ENCODE measurements at places on chromosomes 1 and 21. TPM values are rescaled to one million over a fixed set of nuclear protein-coding genes. Genes with fewer than 3 reads are reported as not detected.

Gene LGR6
- 1.1 TPM for total RNA-seq

Gene FOXO6
- 3.8 TPM for total RNA-seq

Gene FCRLA
- not detected for total RNA-seq

DNA sequence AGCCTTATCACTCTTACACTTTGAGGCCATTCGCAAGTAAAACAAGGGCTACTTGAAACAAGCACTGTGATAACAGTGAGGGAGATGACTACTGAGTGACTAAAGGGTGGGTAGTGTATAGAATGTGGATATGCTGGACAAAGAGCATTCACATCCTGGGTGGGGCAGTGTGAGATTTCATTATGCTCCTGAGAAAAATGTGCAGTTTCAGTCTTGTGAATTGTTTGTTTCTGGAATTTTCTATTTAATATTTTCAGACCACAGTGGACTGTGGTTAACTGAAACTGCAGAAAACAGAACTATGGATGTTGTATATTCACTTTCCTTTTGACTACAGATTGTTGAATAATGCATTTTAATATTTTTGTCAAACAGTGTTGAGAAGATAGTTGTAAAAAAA, 25.1 kb upstream of the B3GALT2 start:
- DNase-seq, result no peak

DNA sequence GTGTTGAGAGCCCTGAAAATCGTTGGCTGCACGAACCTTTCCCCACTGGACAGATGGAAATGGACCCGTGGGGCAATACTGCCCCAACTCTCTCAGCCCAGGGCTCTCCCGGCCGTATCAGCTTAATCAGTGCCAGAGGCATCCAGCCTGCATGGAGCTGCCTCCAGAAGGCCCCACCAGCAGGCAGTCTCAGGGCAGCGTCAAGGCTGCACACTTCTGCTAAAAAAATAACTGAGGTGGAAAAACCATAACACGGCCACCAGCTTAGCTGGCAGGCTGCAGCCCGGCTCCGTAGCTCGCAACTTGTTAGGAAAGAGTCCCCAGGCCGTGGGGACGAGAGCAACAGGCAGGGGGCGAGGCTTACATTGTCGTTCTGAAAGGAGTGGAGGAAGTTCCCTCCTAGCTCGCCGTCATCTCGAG, 27.9 kb downstream of the MRPL37 start:
- no peak for DNase-seq

- DNase-seq, result peak; percentile 66
Measured at GRCh38 chr21:23452384-23453083, 2154.7 kb downstream of the MRPL39 start.

DNA sequence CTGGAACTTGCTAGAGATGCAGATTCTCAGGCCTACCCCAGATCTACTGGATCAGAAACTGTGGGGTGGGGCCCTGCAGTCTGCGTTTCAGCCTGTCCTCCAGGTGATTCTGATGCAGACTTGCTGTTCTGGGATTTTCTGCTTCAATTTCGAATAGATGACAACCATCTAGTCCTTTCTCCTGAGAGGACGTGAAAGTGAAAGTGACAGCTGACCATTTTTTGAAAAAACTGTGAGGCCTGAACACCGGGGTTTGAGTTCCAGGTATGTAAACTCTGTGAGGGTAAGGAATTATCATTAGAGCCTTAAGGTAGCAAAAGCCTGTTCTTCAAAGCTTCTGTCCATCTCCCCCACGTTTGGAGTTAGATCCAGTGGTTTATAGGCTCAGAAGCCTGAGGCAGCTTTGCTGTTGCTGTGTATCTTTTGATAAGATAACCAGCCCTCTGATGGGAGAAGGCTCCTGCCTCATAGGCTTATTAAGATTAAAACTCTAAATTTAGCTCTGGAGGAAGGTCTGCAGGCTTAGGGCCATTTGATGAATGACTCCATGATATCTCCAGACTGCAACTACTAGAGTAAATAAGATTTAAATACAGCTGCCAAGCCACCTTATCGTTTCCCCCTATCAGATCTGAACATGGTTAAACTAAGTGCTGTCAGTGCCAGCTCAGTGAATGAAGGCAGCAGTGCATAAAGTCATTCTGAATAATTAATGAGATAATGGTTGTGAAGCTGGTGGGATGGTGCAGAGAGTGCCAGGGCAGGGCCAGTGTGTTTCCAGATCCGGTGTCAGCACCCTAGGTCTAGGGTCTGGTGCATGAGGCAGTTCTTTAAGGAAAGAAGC, 335.2 kb downstream of the HHAT start:
- no peak for DNase-seq

DNA sequence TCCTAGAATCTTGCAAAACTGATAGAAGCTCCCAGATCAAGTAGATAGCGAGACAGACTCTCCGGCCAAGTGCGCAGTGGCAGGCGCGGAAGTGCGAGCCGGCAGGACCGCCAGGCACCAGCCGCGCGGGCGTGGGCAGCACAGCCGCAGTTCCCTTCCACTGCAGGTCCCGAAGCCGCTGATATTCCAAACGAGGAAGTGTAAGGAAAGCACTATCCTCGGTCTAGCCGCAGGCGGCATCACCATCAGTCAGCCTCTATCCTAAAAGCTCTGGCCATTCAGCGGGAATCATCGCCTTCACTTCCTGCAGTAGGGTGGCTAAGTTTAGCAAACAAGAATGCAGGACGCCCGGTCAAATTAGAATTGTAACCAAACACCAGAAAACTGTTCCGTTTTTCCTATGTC, 710 bp downstream of the GLRX2 start:
- DNase-seq, result no peak

DNA sequence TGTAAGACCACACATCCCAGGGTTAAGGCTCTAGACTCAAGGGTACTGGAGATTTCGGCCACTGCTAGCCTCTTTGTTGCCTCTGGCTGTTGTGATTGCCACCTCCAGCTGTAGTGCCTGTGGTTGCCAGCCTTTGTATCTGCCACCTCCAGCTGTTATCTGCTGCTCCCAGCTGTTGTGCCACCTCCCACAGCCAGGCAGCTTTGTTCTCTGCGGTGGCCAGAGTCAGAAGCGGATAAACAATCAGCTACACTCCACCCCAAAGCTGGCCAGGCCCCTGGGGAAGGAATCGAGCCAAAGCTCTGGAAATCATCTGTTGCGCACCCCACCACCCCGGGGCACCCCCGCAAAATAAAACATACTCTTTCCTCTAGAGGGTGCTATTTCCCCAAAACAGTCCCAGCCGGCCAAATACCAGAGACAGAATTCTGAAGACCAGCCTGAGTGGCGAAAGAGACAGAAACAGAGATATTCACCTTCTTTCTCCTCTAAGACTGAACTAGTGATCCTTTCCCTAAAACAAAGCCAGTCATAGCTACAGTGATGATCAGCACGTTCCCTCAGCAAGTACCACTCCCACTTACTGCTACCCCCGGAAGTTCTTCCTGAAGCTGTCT, 14.8 kb upstream of the PIGM start:
- no peak for DNase-seq
